Brain microvascular endothelial cell (primary cell): ENCODE measurements at places on chromosomes 1 and 21.

DNA sequence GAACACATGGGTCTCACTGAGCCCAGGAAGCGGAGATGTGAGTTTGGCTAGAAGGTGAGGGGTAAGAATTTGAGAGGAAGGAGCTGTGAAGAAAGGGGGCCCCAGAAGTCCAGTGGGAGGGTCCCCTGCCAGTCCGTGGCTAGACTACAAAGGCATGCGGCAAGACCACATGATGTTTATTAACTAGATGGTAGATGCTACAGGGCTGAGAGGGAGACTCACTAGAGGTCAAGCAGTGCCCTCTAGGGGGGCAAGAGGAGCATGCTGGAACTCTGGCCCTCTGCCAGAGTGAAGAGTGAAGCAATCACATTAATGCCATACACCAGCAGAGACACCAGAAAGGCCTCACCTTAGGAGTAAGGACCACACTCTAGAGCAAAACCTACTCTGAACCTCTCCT, 12.2 kb downstream of the KIAA0319L start:
- DNase-seq: no peak

GRCh38 chr1:160261556-160261892, 825 bp downstream of the DCAF8 start:
- DNase-seq: peak; percentile 89

GRCh38 chr1:229409616-229410369, 24.1 kb downstream of the ACTA1 start:
- no peak for DNase-seq

- DNase-seq: peak; percentile 83
These were observed 4.6 kb upstream of the ENAH start for GRCh38 chr1:225657462-225657989.

DNA sequence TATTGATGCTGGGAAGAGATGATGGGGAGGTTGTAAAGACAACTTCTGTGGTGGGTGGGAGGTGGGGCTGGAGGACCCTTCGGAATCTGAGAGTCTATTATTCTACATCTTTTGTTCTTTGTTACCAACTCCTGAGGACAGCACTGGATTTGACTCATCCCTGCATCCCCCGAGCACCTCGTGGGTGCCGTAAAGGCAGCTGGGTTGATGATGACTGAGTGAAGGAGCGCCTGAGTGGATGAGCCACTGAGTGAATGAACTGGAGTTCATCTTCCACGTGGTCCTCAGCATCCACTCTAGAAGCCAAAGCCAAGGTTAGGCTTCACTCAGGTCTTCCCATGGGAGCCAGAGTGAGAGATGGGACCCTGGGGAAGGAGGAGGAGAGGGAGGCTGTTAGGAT, 77.6 kb downstream of the LRRN2 start:
- no peak for DNase-seq

DNA sequence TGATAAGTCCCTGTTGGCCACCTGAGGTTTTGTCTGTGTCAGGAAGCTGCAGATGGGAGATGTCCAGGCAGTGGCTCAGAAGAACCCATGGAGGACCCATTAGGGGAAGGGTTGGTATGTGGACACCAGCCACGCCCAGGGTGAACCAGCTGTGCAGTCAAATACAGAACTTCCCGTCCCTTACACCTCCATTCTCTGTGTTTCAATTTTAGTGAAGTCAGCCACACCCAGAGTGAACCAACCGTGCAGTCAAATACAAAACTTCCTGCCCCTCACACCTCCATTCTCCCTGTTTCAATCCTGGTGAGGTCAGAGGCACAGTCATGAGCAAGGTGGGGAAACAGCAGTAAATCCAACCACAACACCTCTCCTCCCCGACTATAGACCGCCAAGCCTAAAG, 27.4 kb downstream of the BACE2 start:
- DNase-seq: no peak

DNA sequence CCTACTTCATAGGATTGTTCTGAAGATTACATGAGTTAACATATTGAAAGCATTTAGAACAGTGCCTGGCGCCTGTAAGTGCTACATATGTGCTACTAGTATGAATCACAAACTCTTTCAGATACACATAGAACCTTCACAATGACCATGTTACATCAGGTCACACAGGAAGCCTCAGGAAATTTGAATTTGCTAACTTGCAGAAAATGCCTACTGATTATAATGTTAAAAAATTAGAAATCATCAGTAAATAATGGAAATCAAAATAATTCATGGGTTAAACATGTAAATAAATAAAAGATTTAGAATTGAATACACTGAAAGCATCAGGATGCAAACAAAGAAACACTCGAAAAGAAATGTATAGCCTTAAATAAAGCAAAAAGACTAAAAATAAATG, 94.9 kb downstream of the SPAG17 start:
- no peak for DNase-seq

DNA sequence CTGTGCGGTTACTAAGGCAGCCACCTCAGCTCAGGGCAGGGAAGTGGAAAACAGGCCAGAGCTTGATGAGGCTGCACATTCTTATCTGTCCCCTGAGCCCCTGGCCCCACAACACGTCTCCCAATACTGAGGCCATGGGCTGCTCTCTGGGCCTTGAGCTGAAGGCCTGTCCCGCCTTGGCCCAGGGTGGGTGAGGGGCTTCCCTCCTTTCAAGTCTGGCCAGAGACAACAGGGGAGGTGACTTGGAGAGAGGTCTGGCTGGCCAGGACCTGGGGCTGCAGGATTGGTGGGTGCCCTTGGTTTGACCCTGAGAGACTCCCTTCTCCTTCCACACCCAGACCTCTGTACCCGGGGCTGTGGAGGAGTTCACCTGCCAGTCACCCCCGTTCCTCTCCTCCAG, 563.8 kb downstream of the PTPRU start:
- DNase-seq: no peak

DNA sequence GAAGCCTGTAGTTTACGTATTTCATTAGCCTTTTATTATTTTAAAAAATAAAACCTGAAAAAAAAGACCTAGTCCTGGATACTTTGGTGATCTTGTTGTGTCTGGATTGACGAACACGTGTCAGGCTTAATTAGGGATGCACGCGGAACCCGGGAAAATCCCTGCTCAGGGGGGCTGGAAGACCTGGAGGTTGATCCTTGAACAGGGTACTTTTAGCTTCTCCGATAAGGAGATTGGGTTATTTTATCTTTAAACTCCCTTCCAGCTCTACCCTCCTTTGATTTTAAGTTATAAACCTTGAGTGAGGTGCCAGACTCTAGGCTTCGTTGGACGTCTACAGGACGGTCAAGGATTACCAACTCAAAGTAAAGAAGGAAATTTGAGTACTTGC, 552 bp upstream of the ZNF691 start:
- DNase-seq: no peak

GRCh38 chr1:231663211-231663792, 36.7 kb downstream of the DISC1 start:
- no peak for DNase-seq

- no peak for DNase-seq
These were observed 56.5 kb upstream of the DNAH14 start for GRCh38 chr1:224872832-224873433.

DNA sequence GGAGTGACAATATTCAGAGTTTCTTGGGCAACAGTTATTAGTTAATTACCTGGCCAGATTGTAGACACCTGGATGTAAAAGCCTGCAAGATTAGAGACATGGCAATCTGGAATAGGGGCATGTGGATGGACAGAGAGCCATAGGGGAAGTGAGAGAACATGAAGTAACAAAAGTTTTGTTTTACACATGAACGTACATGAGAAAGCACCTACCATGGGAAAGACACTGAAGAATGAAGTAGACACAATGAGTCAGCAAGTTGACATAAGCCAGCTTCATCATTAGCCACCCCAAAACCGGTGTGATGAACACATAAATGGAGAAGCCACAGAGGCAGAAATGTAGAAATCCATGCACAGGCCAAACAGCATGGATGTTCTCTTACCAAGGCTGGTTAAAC, 462.1 kb upstream of the C1orf87 start:
- DNase-seq: no peak

DNA sequence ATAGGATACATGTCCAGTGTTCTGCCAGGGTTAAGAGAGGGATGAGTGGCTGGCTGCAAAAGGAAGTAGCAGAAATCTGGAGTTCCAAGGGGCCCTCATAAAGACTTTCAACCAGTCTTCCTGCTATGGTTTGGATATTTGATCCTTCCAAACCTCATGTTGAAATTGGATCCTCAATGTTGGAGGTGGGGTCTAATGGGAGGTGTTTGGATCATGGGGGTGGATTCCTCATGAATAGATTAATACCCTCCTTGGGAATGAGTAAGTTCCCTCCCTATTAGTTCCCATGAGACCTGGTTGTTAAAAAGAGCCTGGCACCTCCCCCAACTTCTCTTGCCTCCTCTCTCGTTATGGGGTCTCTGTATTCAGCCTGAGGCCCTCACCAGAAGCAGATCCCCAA, 10.1 kb upstream of the GNG12 start:
- peak; percentile 23 for DNase-seq

GRCh38 chr21:35428001-35428320, 378.9 kb upstream of the RUNX1 start:
- DNase-seq: no peak

GRCh38 chr1:234958066-234958705, 170.5 kb downstream of the TOMM20 start:
- DNase-seq: no peak

DNA sequence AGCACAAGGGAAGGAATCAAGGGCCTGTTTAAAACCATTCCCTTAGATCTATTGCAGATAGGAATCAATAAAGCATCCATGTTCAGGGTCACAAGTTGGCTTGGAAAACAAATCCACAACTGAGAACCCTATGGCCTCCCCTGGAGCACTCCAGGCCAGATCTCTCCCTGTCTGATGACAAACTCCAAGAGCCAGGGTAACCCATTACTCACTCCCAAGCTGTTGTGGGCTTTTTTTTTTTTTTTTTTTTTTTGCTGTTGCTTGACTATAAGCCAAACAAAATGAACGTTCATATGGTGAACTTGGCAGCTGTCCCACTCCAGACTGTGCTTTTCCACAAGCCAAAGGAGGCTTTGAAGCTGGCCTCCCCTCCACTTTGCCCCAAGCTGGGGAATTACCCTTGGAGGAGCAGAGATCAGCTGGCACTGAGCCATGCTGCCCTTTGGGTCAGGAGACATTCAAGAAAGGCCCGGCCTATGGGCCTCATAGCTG, 35.7 kb upstream of the VAV3 start:
- DNase-seq: peak; percentile 82

GRCh38 chr1:23597635-23598388, 38.5 kb upstream of the ID3 start:
- DNase-seq: no peak

- no peak for DNase-seq
These were observed 20.7 kb upstream of the LAX1 start for GRCh38 chr1:203744075-203744972.

DNA sequence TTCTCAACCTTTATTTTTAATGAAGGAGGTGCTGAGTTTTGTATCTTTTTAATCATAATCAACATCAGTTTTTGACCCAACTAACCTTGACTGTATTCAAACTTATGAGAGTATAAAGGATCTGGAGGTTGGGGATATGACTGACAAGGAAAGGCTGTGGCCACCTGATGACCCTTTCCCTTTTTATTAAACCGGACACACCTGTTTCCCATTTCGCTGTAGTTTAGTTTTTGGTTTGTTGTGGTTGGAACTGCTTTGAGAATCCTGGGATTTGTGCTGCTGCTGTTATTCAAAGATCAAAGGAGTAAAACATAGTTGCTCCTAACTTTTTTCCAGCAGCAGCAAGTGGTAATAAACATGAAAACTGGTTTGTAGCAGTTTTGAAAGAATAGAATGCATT, 12.4 kb downstream of the PRPF38A start:
- DNase-seq: no peak

- DNase-seq: no peak
These were observed 3.2 kb upstream of the TTLL10 start for GRCh38 chr1:1170215-1171091.

GRCh38 chr1:58883037-58883887, 99.4 kb upstream of the JUN start:
- peak; percentile 96 for DNase-seq

DNA sequence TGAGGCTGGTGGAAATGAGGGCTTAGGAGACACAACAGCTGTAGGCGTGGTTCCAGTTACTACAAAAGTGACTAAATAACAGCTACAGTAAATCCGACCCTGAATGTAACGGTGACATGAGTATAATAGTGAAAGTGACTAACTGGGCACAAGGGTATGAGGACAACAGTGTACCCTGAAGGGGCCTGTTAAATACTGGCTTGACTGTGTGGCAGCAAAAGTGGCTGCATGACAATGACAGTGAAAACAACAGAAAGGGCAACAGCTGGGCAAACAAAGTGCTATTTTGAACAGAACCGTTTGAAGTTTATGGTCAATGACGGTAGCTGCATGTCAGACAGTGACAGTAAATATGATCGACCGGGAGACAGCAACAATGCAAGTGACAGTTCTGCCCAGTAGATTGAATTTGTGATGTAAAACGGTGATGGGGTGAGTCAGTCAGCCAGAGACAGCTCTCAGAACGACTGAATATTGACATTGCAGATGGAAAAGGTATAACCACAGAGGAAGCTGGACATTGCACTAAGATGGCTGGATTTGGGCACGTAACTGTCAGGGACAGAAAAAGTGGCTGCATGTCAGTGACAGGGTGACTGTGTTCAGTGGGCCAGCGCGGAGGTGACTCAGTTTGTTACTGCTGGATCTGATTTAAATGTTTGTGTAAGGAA, 1.2 kb upstream of the ZBTB40 start:
- no peak for DNase-seq

DNA sequence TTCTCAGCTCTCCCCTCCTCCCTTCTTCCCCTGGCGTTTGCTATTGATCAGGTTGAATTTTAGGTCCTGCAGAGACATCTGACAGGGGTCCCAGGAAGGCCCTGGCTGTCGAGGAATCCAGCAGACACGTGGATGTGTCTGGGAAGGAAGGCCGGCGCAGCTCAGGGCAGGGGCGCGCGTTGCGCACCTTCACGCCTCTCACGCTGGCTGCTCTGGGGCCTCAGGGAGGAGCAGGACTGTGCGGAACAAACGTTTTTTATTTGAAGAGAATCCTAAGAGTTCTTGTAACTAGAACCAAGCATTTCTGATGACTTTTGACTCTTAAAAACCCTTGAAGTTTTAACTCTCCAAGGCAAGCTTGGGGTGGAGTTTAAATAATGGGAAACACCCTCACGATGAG, 54.2 kb downstream of the SLC37A1 start:
- no peak for DNase-seq

GRCh38 chr21:41361786-41362604, at the start of gene MX2:
Gene MX2, plus strand, starts transcription at chr21:41362027. Its CDS starts 14,880 bp downstream, at chr21:41376907.
- peak; percentile 40 for DNase-seq
